Renal pelvis (tissue), 12 donors: ENCODE measurements at places on chromosomes 2 and 18. TPM values are rescaled to one million over a fixed set of nuclear protein-coding genes. Genes with fewer than 3 reads are reported as not detected.

- DNase-seq, result no peak
These were observed 200.9 kb upstream of the FSIP2 start for GRCh38 chr2:185537689-185538088.

DNA sequence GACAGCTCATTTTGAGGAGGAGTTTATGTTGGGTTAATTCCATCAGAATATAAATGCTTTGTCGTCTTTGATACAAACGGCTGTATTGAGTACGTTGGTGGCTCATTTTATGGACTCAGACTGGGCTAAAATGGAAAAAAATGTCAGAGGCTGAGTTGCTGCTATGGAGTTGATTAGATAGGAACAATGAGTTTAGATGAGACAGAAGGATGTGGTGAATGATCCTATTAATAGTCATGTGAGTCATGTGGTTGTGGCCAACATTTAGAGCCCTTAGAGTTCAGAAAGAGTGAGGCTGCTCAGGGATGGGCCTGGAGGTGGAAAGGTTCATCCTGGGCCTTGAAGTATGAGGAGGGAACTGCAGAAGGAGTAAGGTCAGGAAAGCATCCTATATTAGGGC, 434.2 kb downstream of the MEIS1 start:
- DNase-seq, result no peak

DNA sequence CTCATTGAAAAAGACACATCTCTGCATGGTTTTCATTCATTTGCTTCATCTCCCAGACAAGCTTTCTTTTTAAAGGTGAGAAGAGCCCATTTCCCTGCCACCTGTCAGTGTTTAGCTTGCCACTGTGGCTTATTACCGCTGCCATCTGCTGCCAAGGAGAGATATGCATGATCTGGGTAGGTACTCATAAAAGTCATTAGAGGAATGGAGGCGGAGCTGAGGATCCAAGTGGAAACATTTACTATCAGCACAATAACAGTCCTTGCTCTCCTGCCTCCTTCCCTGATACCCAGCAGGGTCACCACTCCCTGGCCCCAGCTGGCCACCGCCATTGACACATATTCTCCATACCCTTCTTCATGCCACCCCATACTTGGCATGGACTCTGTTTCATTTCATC, 390.4 kb downstream of the TSN start:
- no peak for DNase-seq

- no peak for DNase-seq
These were observed 3.5 kb upstream of the CYS1 start for GRCh38 chr2:10083692-10084211.

DNA sequence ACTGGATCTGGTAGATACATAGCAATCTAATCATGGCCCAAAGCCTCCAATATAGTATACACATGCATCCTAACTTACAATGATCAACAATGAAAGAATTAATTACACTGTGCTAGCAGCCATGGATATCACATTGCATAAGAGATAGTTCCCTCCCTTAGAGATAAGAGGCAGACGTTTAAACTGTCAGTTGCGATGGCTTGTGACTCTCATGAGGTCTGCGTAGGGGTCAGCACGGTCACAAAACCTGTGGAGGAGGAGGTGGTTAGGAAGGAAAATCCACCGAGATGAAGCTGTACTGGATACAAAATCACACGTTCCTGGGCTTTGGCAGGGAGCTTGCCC, 800 bp upstream of the RALB start:
- DNase-seq, result no peak

DNA sequence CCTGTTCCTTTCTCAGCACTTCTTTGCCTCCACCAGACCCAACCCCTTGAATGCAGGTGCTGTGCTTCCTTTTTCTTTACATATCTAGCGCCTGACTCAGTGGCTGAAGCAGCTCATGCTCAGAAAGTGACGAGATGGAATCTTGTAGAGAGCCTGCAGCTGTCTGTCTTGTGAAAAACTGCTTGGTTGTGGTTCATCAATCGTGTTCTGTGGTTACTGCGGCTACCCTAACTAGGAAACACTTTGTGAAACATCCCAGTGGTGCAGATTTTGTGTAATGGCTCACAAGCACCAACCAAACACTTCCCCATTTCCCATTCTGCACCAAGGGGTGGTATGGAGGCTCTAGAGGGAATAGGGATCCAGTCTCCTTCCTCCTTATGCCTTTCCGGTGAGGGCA, 307.2 kb upstream of the MMADHC start:
- DNase-seq, result no peak

DNA sequence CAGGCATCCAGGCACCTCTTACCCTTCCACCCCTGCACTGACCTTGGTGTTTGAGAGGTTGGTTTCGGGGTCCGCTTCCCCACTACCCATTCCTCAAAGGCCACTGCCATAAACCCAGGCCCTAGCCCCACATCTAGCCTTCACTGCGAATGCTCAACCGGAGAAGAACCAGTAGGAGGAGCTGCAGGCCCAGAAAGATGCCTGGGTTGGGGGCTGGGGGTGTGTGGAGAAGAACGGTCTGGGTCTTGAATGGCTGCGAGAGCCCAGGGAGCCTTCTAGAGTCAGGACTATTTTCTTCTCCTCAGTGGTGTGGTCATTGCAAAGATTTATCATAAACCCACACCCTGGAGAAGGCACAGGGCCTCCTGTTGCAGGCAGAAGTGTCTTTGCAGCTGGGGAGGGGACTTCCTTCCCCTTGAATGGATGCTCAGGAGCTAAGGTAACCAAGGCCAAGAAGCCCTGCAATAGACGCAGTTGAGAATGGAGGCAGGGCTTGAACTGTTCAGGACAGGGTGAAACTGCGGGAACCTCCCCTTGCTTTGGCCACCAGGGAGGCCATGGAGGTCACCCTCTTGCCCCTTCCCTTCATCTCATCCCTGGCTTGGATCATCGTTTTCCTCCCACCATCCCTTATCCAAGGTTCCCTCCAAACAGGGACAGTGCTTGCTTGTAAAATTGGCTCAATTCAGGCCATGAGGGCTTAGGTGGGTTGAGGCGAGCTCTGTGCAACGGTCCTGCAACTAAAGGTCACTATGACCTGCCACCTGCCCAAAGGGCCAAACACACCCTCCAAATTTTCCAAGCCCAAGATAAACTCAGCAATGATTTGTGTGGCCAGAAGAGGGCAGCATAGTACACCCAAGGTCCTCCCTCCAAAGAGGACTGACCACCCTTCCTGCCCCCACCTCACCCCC, 20.9 kb downstream of the THNSL2 start:
- DNase-seq, result peak; percentile 51

GRCh38 chr2:138842341-138842740, 62.2 kb upstream of the NXPH2 start:
- no peak for DNase-seq

- DNase-seq, result no peak
These were observed 47.6 kb upstream of the MSH6 start for GRCh38 chr2:47735136-47735869.

DNA sequence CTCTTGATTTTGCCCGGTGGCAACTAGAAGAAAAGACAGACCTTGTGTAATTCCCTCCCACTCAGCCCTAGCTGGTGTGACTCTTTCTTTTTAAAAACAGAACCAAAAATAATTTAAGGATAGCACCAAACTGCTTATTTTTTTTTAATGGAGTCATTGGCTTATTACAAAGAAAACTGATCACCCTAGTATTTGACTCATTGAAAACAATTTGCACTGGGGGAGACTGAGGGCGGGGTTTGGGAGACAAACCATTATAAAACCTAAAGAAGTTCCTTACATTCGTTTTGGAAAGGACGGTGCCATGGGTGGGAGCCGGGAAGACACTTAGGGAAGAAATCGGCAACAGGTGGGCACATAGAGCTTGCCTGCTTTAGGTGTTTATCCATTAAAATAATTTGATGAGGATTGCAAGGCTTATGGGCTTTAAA, 2.5 kb downstream of the PAX3 start:
- no peak for DNase-seq

DNA sequence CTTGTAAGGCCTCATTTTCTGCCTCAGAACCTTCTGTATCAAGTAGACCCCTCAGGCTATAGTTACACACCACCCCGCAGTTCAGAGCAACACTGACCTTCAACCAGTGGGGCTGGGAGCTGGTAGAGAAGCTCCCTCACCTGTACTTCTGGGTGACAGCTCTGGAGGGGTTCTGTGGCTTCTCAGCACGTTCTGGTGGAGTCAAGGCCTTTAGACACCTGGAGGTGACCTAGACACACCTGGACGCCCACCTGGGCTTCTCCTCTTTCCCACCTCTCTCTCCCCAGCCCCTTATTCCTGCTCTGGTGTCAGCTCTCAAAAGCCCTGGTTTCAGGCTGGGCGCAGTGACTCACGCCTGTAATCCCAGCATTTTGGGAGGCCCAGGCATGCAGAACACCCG, 7.3 kb upstream of the CIB4 start:
- DNase-seq, result no peak

DNA sequence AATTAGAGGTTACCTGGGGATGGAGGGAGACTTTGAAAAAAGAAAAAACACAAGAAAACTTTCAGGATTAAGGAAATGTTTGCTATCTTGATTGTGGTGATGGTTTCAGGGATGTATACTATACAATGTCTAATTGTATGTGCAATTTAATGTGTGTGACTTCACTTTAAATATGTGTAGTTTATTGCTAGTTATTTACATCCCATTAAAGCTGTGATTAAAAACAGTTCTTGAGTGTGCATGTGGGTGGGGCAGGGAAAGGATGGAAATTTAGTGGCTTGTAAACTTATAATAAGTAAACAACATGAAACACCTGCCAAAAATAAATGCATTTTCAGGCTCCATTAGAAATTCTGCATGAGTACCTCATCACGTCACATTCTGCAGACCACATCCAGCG, 167.0 kb downstream of the MYO5B start:
- DNase-seq, result no peak

POTEF gene
- polyA plus RNA-seq, result 0.09 TPM

CDKL4 gene
- polyA plus RNA-seq, result 0.38 TPM
